ENCODE measurements at places on chromosomes 13 and 19. TPM values are rescaled to one million over a fixed set of nuclear protein-coding genes. Genes with fewer than 3 reads are reported as not detected.

- DNase-seq, result no peak
These were observed 10.4 kb downstream of the KL start for GRCh38 chr13:33026489-33027152.

DNA sequence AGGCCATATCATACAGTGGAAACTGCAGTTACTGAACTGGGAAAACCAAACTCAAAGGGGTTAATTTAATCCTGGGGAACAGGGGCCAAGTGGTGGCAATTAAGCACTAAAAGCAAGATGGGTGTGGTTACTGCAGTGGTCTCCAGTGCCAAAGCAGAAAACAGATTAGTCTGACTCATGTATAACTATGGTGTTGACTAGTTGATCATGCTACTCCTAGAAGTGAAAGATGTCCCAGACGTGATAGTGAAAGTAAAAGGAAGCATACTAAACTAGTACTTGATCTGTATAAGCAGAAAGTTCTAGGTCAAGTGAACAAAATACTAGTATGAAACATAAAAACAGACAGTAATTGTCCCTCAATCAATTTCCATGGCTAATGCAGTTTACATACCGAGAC lies 360.0 kb upstream of the SLITRK5 start:
- peak; percentile 3 for DNase-seq

DNA sequence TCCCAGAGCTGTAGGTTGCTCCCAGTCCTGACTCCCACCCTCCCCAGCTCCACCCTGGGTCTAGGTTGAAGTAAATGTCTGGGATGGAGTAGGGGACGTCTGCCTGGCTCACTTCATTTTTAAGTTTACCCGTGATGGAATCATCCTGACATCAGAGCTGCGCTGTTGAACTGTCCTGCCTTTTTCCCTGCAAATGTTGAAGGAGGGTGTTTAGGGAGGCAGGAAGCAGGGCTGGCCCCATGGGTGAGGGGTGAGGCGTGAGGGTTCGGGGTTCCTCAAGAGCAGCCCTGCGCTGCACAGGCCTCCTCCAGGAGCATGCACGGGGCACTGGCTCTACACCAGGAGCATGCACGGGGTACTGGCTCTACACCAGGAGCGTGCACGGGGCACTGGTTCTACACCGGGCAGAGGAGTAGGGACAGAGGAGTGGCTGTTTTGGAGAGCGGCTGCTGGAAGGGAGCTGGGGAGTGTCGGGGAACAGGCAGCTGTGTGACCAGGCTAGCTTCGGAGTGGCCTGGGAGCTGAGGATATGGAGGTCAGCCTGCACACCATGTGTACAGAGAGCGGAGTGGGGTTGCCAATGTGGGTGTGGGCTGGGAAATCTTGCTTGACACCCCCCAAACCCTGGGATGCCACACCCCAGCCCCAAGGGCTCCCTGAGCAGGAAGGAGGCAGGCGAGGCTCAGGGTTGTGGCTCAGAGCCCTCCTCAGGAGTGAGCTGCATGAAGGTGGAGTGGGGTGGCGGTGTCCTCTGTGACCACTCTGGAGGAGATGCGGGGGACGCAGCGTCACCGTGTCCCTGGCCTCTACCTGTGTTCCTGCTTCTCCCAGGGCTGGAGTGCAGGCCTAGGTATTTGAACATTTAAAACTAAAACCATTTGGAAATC lies 63.3 kb downstream of the GPR12 start:
- no peak for DNase-seq

DNA sequence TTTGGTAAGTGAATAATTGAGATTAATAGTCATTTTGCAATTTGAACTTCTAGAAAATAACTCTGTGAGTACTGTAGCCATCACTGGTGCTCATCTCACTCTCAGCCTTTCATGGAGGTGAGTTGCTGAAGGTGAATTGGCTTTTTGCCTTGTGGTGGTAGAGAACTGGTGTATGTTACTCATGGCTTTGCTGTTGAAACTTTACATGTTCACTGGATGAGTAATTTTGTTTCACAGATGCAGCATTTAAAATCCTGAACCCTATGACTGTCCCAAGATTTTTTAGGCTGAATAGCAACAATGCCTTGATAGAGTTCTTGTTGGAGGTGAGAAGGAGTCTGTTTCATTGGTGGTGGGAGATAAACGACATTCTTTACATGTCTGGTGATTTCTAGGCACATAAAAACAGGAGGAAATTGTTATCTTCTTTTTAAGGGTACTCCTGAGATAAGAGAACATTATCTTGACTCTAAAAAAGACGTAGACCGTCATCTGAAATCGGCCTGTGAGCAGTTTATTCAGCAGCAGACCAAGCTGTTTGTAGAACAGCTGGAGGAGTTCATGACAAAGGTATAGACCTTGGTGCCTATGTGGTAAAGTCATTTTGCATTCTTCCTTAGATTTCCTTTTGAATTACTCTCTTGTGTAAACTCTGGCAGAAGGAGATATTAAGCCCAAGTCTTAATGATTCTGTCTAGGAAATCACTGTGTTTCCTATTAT lies 53.9 kb downstream of the COG3 start:
- DNase-seq, result no peak

GRCh38 chr13:99758460-99759162 lies 213.0 kb downstream of the ZIC5 start:
- no peak for DNase-seq

DNA sequence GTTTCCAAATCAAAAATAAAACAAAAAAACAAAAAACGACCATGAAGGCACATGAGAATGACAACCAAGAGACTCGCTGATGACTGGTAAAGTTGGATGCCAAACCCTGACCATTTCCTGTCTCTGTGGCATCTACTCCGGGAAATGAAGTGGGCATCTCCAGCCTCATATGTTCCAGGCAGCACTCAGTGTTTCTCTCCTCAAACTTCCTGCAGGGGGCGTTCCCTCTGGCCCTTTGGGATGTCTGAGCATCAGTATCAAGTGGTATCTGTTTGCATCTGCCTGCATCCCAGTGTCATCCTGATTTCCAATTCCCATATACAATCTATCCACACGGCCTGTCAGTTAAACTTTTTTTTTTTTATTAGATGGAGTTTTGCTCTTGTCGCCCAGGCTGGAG lies 9.8 kb upstream of the SIGLEC12 start:
- DNase-seq, result peak; percentile 51

DNA sequence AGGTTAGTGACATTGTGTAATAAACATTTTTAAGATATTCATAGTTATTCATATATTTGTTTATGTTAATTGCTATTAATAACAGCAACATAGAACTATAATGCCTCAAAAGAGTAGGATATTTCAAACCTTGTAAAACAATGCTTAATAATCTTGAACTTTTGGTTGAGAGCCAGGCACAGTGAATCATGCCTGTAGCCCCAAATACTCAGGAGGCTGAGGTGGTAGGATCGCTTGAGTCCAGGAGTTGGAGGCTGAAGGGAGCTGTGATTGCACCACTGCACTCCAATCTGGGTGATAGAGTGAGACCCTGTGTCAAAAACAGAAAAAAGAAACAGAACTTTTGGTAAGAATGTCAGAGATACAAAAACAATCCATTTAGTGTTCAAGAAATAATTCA lies 213.9 kb upstream of the SLITRK1 start:
- DNase-seq, result no peak

The PLIN4 gene
- 0.69 TPM for total RNA-seq

The FFAR2 gene
- not detected for total RNA-seq
